ENCODE measurements at places on chromosomes 11 and 22. TPM values are rescaled to one million over a fixed set of nuclear protein-coding genes. Genes with fewer than 3 reads are reported as not detected.

DNA sequence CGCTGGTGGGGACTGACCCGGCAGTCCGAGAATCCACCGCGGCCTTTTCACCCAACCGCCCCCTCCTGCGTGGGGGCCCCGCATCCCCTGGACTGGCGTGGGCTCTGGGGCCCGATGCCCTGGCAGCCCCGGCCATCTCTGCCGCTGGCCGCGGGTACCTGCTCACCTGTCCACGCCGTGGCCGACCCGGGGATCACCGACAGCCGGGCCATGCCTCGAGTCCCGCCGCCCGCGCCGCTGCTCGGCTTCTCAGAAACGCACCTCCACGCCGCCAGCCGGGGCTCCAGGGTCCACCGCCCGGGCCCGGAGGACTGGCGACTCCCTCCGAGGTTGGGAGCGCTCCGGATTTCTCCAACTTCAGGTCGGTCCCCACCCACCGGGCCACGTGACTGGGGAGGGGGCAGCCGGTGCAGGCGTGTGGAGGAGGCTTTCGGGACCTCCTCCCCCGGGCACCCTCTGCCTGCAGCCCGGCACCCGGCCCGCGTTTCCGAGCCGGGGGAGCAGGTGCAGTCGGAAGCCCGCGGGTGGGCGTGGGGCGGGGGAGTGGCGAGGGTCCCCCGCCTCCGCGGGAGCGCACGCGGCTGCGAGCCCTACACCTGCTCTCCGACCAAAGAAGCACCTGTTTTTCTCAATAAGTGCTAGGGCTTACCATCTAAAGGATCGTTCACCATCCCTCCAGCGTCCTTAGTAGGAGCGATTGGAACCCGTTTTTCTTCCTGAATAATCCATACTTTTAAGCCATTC, 554 bp upstream of the NRIP3 start:
- no peak for DNase-seq

GRCh38 chr11:116217006-116217405, 555.8 kb downstream of the BUD13 start:
- DNase-seq: no peak

DNA sequence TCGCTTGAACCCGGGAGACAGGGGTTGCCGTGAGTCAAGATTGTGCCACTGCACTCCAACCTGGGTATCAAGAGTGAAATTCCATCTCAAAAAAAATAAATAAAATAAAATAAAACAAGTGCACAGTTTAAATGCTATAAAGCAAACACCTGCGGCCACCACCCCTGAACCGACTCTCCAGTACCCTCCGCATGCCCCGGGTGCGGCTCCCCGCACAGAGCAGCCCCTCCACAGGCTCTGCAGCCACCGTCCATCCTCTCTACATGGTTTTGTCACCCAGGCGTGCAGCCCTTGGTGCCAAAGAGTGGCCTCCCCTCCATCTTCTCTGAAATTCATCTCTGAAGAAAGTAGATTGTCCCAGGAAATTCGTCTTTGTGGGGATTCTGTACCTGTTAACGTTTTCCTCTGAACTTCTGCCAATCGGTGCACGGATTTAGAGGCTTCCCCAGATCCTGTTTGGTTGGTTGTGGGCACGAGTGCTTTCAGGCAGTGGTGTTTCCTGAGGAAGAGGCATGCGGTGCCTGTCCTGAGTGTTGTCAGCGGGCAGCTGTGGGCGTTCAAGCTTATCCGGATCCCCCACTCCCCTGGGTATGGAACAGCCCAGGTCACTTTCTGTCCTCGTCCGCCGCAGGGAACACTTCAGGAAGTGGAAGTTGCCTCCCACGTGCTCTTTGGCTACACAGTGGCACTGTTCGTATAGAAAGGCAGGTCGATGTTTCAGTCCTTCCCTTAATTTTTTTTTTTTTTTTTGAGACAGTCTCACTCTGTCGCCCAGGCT, 4.1 kb downstream of the MIOX start:
- no peak for DNase-seq

- no peak for DNase-seq
These were observed 101.1 kb downstream of the GRIK4 start for GRCh38 chr11:120612513-120613263.

DNA sequence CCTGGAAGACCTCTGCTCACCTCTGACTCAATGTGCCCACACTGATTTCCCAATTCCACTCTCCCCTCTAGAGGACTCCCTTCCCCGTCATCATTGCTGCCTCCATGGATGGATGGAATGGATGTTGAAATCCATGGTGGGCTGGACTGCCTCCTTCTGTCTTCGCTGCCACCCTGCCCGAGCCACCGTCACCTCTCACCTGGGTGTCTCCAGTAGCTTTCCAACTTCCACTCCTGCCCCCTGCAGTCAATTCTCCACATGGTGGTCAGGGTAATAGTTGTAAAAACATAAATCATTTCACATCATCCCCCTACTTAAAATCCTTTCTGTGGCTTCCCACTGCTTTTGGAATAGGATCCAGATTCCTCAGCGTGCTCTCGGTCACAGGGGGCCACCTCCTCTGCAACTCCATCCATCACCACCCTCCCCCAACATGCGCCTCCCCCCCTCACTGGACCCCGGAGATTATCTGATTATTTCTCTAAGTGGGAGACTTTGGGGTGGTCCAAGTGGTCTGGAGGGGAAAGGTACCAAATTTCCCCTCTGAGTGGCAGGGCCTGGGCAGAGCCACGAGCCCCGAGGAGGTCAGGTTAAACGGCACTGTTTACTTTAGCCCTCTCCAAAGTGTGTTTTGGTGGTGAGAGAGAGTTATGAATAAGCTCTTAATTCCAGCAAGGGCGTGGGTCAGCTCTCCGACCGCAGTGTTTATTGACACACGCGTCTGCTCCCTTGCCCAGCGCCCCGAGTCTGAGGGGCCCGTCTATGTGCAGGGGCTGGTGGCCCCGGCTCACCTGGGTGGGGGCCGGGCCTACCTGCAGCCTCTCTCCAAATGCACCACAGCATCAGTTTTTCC, 313.7 kb downstream of the MN1 start:
- no peak for DNase-seq

GRCh38 chr11:46247659-46248058, 29.8 kb upstream of the CREB3L1 start:
- DNase-seq: no peak

GRCh38 chr11:15216678-15217077, 102.0 kb downstream of the INSC start:
- no peak for DNase-seq

The UPK3A gene
- total RNA-seq: not detected

The SLC1A2 gene
- 228 TPM for total RNA-seq

Measured in occipital lobe (tissue), 3 donors.